ENCODE measurements at places on chromosomes 3 and 15.
A peak's percentile ranks its signal among the peaks of the same experiment; 100 is the strongest.

- no peak for DNase-seq
Observed at GRCh38 chr3:74861211-74861610, 246.8 kb upstream of the CNTN3 start.

GRCh38 chr3:115660646-115661337 lies 37.5 kb downstream of the GAP43 start:
- no peak for DNase-seq

- peak; percentile 38 for DNase-seq
Observed at GRCh38 chr3:138114431-138114918, 933 bp downstream of the DZIP1L start.

DNA sequence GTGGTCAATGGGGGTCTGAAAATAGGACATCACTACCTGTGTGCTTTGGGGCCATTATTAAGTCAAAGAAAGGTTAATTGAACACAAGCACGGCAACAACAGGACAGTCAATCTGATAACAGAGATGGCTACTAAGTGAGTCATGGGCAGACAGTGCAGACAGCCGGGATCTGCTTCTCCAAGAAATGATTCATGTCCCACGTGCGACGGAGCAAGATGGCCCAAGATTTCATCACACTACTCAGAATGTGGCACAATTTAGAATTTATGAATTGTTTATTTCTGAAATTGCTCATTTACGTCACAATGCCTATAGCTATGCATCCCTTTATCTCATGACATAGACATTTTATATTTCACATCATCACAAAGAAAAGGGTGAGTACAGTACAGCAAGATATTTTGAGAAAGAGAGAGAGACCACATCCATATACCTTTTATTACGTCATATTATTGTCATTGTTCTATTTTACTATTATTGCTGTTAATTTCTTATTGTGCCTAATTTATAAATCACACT lies 770.6 kb upstream of the NR2F2 start:
- DNase-seq: peak; percentile 97

- no peak for DNase-seq
Observed at GRCh38 chr3:187920030-187920429, 174.8 kb upstream of the BCL6 start.

- DNase-seq: no peak
Observed at GRCh38 chr3:143122089-143122430, 2.5 kb downstream of the CHST2 start.
